ENCODE measurements at places on chromosomes 12 and 14.

DNA sequence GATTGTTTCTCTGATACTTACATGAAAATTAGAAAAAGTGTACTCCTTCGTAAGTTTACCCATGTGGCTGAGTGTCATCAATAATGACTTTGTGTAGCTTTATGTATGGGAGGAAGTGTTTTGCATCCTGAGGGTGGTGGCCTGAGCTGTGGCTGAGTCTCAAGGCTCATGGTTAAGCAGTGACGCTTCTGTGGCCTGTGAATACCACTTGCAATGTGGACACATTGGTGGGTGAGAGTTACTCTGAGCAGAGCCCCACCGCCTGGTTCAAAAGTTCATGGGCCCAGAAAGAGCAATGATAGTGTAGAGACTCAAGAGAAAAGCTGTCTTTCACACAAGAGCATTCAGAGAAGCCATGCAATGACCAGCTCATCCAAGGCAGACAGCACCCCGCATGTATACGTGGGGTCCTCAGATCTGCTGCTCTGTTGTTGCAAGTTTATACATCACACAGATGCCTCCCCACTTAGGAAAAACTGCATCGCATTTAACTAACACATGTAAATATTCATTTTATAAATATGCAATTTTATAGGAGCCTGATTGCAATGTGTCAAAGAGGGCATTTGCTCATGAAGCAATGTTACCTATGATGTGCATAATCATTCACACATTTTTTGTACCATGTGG, 55.1 kb upstream of the FRMD6 start:
- DNase-seq, result no peak

DNA sequence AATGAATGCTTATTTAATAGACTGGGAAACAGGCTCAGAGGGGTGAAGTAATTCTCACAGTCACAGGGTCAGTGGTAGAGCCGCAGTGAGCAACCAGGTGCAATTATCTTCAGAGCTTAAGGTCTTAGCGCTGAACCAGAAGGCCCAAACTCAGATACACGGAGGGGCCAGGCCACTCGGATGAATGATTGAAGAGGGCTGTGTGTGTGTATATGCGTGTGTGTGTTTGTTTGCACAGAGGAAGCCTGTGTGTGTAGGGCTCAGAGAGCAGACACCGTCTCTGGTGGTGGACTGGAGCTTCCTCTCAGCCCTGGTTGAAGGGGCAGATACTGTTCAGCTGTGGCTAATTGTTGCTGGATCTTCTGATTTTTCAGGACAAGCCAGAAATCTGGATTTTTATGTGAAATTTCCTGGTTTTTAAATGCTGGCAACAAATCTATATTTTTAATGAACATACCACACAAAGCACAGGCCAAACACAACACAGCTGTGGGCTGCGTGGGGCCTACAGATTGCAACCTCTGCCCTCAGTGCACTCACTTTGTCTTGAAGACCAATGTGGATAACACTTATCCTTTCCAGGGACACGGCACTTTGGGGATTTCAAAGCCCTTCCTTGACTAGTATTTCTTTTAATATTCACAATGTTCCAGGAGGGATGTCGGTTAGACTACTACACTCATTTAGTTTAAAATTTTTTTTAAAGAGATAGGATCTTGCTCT, 94.5 kb upstream of the NRXN3 start:
- DNase-seq, result no peak

DNA sequence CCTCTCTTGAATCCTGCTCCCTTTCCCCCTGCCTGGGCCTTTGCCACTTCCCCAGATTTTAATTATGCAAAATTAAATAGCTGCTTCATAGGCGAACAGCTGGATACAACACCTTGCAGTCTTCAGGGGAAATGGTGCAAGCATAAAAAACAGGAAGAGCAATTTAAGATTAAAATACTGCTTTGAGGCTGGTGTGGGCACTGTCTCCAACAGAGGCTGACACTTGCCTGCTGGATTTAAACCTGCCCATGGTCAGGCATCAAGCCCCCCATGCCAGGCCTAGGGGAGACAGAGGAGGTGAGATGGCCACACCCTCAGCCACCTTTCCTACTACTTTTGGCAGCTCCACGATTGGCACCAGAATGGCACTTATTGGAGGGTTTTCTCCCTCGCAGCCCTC, 110.1 kb upstream of the DIO3 start:
- DNase-seq, result no peak

GRCh38 chr12:68932128-68932960, 627 bp downstream of the CPM start:
- no peak for DNase-seq

DNA sequence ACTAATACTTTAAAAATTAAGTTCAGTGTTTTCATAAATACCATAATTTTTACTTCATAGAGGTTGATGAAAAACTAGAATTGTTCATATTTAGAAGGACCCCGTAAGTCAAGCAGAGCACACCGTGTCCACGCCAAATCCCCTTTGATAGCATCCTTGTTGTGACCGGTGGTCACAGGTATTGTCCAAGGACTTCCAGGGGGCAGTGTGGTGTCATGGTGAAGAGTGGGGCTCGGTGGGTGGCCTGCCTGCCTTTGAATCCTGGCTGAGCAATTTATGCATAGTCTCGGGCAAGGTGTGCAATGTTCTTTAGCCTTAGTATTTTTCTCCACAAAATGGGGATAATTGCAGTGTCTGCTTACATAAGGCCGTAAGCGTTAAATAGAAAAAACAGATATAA, 169.9 kb downstream of the KTN1 start:
- DNase-seq, result no peak

DNA sequence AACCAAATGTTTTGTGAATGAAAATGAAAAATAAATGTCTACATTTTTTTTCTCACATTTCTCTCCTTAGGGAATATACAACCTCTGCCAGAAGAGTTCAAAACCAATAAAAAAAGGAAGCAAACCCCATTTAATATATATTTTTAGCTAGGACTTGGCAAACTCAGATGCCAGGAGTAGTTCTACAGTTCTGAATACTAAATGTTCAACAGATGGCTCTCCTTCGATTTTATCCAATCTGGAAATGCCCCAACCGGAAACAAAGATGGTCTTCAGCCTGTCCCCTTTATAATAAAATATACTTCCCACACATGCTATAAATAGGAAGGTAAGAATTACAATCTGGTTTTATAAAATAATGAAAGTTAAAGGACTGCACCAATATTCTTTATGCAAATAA, 330.4 kb downstream of the MDGA2 start:
- no peak for DNase-seq

DNA sequence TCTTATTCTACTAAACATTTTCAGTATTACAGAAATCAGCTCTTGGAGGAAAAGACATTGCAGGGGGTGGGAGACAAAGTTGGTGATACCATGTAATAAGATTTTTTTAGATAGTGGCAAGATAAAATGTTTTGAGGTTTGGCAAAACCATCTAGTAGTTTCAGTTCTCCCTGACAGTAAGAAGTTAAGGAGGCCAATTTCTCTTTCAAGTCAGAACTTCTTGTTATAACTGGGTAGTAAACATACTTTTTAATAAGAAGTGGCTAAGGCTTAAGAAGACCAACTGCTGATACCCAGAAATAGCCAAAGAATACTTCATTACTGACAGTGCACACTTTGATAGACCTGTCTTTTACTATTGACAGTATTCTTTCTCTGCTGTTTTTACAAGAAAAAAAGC, 452.3 kb downstream of the DIO2 start:
- no peak for DNase-seq

DNA sequence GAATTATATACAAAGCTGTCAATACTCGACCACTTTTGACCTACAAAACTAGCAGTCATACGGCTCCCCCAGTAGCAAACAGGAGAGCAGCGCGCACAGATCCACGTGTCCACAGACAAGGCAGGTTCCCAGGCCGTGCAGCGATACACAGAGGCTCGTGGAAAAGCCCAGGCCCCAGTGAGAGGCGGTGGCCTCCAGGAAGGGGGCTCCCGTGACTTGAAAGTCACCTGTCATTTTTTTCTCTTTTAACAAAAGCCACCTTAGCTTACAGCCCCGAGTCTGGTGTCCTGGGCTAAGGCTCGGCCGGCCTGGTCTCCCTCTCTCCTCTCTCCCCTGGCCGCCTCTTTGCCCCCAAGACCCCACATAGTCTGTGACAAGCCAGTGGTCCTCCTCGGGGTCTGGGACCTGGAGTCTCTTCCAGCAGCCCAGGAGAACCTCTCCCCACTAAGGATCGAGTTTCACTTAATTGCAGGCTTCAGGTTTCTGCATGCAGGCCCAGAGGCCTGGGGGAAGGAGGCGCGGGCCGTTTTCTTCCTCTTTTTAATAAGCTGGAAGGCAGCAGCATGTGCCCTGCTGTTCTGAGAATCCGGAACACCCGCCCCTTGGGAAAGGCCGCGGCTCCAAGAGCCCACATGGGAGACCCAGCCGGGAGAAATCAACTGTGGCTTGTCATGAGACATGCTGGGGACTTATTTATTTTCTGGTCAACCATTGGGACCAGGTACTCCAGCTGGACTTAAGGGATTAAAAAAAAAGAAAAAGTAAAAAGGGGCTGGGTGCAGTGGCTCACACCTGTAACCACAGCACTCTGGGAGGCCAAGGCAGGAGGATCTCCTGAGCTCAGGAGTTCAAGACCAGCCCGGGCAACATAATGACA, 15.9 kb downstream of the NCOR2 start:
- no peak for DNase-seq

GRCh38 chr12:31801872-31802271, 73.1 kb upstream of the AMN1 start:
- no peak for DNase-seq

DNA sequence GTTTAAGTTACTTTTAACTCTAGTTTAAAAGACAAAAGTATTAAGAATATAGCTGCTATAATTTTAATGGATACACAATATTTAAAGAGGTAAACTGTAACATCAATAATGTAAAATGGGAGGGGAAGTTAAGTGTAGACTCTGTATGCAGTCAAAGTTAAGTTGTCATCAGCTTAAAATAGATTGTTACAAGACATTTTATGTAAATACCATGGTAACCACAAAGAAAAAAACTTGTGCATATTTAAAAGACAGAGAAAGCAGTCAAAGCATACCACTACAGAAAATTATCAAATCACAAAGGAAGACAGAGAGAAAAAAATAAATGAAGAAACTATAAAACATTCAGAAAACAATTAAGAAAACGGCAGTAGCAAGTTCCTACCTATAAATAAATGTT, 73.3 kb downstream of the CEP128 start:
- no peak for DNase-seq

- DNase-seq, result no peak
These were observed 105.7 kb downstream of the ZC3H14 start for GRCh38 chr14:88668448-88669116.

DNA sequence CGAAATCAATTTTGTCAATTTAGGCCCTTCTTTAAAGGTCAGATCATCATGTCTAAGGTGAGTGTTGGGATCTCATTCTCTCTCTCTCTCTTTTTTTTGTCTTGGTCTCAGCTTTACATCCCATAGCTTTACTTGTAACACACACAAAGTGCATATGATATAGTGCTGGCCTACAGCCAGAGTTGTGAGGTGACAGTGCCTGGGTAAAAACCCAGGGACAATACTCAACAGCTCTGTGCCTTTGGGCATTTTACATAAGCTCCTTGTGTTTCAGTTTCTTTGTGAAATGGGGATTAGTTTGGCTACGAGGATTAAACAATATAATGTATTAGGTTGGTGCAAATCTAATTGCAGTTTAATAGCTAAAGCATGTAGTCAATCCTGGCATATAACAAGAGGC, 40.2 kb downstream of the GRIP1 start:
- no peak for DNase-seq

- no peak for DNase-seq
These were observed 39.4 kb downstream of the RTN1 start for GRCh38 chr14:59831121-59831730.

GRCh38 chr12:79778802-79779448, 88.2 kb upstream of the PAWR start:
- no peak for DNase-seq

GRCh38 chr12:65854629-65855028, 30.3 kb downstream of the HMGA2 start:
- no peak for DNase-seq

- DNase-seq, result peak; percentile 24
These were observed 23.5 kb upstream of the INF2 start for GRCh38 chr14:104665657-104666522.

GRCh38 chr14:24366413-24366720, 1.6 kb upstream of the NFATC4 start:
- DNase-seq, result no peak

All from activated CD8-positive, alpha-beta memory T cell treated with anti-CD3 and anti-CD28 coated beads for 1 hour (primary cell).